Skin of body (tissue), 3 donors: ENCODE measurements at places on chromosomes 1 and 21. TPM values are rescaled to one million over a fixed set of nuclear protein-coding genes. Genes with fewer than 3 reads are reported as not detected.
A peak's percentile ranks its signal among the peaks of the same experiment; 100 is the strongest.

The CCDC27 gene
- total RNA-seq, result not detected

The ZMYND12 gene
- 0.30 TPM for total RNA-seq

The FMO4 gene
- 4.5 TPM for total RNA-seq

The SPRR2E gene
- total RNA-seq, result 16.7 TPM

The CFAP45 gene
- total RNA-seq, result 0.59 TPM

The PADI2 gene
- 11.8 TPM for total RNA-seq

The ZYG11A gene
- 0.30 TPM for total RNA-seq

The DCDC2B gene
- not detected for total RNA-seq

DNA sequence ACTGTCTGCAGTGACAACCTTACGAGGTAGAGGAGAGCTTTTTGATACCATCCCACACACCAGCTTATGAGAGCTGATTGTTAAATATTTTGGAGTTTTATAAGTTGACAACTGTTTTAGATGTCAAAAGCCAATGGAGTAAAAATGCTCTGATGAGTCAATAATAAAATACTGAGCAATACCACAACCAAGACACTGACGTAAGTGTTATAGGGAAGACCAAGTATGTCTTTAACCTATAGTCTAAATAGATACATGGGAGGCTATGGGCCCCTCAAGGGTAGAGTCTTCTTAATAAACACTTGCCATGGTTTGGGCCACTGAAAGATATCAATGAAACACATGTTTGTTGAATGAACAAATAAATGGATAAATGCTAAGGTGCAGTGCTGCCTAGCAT is 49.2 kb downstream of the DUSP10 start:
- no peak for DNase-seq

GRCh38 chr1:118984086-118984721 is 3.9 kb downstream of the TBX15 start:
- peak; percentile 57 for DNase-seq

GRCh38 chr1:245121523-245121922 is 33.3 kb upstream of the KIF26B start:
- no peak for DNase-seq

DNA sequence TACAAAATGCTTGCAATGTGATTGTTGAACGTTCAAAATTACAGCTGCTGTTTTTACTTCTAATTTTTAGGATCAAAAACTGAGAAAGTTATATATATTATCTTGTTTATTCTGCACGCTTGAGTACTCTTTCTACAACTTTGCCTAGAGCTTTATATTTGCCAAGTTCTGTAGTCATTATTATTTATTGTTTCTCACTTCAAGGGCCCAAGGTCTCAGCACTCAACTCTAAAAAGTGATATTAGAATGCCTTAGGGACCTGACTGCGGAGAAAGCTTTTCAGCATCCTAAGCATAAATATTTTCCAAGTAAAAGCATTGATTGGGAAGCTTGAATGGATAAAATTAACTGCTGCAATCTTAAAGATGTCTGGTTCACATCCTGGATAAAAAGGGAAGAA is 83.6 kb downstream of the UBE2U start:
- DNase-seq, result no peak

DNA sequence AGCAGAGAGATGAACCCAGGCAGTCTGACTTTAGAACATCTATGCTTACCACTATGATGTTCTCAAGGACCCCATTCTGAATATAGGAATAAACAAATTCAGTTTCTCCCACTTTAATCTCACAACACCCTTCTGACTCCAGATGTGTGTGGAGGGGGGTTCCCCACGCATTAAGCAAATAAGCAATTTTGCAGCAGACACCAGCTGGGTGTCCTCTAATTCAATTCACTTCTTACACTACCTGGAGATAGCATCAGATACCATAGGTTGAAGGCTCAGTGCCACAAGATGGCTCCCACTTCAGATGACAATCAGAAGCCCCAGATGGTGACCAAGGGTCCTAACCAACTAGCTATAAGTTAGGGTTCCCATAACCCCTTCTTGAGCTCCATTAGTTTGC is 30.3 kb upstream of the CEP350 start:
- no peak for DNase-seq

DNA sequence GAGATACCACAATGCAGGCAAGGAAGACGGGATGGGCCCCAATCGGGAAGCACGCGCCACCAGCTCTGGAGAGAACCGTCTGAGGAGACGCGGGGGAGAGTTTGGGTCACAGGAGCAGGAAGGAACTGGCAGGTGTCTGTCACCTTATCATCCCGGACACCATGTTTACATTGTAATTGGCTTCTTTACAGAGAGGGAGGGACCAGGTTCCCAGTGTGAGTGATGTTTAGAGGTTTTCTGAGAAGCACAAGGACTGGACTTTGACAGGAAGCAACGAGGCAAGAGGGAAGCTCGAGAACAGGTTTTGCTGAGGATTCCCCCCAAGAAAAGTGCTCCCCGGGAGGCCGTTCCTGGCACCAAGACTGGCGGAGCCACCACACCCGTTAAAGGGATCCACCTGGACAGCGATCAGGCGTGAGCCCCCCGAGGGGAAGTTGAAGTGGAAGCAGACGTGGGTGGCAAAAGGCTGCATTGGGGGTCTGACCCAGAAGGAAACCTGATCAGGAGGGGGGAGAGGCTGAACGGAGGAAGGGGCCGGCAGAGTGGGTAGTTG is 957 bp downstream of the EPS15 start:
- no peak for DNase-seq

- no peak for DNase-seq
These were observed 62.0 kb upstream of the HOOK1 start for GRCh38 chr1:59752556-59753414.

DNA sequence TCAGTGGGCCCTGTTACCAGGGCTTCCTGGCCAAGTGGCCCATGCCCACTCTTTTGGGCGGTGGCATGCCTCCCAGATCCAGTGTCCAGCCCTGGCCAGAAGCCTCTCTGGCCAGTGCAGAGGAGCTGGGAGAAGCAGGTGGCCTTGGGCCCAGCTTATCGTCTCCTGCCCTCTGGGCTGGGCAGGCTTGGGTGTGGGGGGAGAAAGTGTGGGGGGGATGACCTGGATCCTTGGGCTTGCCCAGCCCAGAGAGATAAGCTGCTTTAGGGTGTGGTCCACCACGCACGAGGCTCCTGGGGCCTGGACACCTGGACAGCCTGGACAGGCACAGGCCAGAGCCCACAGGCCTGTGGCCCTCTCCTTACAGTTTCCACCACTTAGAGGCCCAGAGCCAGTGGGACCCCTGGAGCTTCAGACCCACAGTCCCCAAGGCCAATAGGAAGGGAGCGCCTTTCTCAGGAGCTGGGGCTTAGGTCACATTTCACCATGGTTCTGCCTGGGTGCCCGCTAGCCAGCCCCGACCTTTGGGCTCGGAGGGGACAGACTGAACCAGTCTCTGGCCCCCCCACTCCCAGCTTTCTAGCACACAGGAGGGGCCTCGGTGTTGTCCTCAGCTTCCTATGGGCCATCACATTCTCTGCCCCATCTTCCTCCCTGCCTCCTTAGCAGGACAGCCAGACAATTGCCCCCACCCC is 1.8 kb downstream of the ESPN start:
- no peak for DNase-seq

DNA sequence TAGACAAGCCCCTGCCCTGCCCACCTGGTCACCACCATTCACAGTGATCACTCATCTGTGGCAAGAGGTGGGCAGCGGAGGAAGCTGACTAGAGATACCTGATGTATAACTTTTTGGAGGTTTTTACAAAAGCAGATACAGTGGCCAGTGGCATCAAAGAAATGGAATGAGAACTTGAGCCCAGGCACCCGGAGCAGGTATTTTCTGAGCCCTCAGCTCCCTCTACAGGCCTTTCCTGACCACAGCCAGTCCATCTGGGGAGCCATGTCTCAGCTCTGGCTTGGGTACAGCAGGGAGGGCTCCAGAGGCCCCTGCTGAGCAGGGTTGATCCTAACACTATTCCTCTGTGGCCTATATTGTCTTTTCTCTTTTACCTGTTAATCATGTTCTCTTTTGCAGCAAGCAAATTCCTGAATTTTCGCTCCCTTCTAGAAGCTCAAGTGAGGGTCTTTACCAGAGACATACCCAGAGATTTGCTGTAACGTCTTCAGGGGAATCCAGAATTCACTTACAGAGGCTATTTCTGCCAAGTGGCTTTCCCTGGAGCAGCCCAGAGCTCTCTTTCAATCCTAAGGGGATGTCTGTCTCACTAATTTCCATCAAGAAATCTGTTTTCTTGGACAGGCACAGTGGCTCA is 27.3 kb downstream of the GPR157 start:
- no peak for DNase-seq

DNA sequence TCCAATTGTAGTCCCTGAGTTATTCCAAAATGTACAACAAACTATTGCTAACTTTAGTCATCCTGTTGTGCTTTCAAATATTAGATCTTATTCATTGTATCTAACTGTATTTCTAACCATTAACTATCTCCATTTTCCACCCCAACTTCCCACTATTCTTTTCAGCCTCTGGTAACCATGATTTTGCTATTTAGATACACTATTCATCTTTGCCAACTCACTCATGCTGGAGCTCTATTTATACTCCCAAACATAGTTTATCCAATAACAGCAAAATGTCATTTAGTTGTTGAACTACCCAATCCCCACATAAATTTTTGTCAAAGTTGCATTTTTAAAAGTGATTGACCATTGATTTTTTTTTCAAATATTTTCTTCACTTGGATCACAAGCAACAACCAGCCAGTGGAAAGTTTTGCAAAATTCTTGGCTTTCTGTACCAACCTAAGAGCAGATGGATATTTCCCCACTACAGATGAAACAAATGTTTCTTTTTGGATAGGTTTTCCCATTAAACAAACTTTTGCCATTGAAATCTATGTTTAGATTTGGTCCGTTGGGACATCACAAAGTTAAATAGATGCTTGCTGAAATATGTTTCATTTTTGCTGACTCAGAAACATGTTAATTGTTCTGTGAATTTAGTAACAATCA is 866.0 kb downstream of the LTN1 start:
- DNase-seq, result no peak

DNA sequence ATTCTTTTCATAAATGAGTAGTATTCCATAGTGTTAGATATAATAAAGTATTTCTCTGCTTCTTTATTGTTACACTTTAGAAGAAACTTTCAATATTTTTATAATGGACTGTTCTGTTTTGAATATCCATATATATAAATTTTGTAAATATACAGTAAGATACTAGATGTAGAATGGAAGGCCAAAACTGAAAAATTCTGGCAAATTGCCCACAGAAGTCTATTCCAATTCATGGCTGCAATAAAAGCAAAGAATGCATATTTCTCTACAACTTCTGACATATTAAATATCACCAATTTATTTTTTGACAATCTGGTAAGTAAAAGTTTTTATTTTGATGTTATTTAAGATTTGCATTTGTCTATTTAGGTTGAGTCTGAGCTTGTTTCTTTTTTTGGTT is 532.5 kb downstream of the NCAM2 start:
- no peak for DNase-seq

DNA sequence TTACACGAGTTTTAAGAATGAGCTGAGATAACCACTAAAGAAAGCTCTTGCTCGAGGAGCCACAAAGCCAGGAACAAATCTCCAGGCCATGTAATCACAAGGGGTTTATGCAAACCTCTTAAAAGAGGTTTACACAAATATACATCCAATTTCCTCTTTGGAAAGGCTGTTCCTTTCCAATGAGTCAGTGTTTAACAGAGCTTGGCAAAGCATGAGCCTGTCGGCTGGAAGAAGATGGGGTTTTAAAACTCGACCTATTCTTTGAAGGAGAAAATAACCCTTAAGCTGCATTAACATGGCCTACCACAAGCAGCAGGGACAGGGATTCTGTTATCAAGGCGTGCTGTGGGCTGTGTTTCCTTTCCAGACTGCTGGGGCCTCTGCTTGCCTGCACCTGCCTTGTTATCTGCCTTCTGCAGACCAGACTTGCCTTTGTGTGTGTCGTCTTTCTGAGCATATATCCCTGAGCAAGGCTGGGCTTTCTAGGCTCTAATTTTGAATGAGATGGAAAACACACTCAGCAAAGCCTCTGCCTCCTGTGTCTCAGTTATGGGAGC is 40.6 kb upstream of the CYP2J2 start:
- DNase-seq, result peak; percentile 32

DNA sequence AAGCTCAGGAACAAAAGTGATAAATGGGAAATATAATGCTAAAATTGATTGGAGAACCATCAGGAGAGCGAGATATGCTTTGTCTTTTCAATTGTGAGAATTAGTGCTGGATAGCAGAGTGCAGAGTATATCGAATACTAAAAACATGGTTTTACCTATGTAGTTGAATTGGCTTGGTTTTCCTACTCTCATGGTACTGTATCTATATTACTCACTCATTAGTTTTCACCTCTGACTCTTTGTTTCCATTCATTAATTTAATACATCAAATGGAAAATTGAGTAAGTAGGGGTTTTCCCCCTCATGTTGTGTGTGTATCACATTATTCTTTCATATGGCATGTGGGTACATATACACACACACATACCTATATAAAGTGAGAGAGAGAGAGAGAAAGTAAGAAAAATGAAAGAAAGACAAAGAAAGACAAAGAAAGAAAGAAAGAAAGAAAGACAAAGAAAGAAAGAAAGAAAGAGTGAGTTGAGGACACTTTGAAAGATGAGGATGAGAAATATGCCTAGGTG is 1574.5 kb downstream of the MRPL39 start:
- DNase-seq, result no peak

DNA sequence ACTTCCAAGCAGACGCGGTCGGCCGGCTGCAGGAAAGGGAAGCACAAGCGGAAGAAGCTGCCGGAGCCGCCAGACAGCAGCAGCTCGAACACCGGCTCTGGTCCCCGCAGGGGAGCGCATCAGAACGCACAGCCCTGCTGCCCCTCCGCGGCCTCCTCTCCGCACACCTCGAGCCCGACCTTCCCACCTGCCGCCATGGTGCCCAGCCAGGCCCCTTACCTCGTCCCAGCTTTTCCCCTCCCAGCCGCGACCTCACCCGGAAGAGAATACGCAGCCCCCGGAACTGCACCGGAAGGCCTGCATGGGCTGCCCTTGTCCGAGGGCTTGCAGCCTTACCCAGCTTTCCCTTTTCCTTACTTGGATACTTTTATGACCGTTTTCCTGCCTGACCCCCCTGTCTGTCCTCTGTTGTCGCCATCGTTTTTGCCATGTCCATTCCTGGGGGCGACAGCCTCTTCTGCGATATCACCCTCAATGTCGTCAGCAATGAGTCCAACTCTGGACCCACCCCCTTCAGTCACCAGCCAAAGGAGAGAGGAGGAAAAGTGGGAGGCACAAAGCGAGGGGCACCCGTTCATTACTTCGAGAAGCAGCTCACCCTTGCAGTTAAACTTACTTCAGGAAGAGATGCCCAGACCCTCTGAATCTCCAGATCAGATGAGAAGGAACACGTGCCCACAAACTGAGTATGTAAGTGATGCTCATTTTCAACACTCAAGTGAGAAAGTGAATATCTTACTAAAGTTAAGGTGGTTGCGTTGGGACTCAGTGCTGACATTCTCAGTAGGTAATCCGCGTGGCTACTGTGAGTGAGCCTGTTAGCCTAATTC is 25.5 kb downstream of the UTS2 start:
- DNase-seq, result no peak
